ENCODE measurements at places on chromosomes 7 and 10.

GRCh38 chr10:112819231-112819630 is 130.8 kb upstream of the TCF7L2 start:
- H3K27ac ChIP-seq: no peak overlapping the region
- peaks cover 17% of the 10 kb centered on the region for H3K4me1 ChIP-seq
- DNase-seq: no peak

DNA sequence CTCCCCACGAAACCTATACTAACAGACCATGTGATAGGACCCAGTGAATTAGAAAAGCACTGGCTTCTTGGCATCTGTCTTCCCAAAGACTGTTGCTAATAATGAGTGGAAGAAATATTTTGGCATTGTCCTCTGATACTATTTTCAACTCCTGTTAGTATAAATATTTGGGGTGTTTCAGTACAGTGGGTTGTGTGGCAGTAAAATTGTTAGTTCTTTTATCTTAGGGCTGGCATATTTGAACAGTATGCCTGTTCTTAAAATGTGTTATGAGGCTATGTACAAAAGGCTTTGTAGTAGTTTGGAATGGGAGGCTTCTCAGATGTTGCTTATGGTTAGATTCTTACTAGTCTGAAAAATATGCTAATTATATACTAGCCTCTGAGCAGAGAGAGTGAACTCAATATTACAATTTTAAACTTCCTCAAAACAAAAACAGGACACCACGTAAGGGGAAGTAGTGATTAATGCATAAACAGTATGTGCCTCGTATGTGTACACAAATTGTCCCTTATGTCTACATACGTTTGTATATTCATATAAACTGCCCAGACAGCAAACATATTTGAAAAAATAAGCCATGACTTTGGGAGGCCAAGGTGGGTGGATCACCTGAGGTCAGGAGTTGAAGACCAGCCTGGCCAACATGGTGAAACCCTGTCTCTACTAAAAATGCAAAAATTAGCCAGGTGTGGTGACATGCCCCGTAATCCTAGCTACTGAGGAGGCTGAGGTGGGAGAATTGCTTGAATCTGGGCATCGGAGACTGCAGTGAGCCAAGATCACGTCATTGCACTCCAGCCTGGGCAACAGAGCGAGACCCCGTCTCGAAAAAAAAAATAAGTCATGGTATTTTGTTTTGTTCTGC is 115.4 kb downstream of the ARID5B start:
- H3K27me3 ChIP-seq: no peaks in the 10 kb centered on the region
- peaks cover 28% of the 10 kb centered on the region for H3K4me1 ChIP-seq
- H3K4me3 ChIP-seq: no peak overlapping the region

DNA sequence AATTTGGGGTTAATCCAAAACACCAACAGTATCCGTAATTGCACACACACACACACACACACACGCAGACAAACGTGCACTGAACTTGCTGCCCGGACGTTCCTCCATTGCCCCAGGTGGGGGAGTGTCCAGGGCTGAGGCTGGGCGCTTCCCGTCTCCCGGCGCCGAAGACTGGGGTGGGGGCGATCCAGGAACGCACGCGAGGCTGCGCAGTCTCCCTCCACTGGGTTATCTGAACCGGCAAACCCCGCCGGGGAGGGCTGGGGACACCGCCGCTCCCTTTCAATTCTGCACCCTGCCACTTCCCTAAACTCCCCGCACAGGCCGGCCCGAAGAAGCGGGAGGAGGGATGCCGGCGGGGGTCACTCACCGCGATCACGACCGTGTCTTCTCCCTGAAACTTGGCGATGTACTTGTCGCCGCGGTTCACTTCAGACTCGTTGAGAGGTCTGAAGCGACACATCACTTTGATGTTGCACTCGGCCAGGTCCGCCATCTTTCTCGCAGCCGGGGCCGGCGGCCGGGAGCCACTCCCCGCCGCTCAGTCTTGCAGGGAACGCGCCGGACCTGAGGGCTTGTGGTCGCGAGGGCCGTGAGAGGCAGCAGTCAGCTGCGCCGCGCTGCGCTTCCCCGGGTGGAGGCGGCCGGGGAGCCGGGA is 618 bp downstream of the KIF5B start:
- DNase-seq: peak; percentile 55
- peak overlapping the region; percentile 90 for H3K27ac ChIP-seq
- H3K36me3 ChIP-seq: peaks cover 41% of the 10 kb centered on the region
- peaks cover 39% of the 10 kb centered on the region for H3K4me1 ChIP-seq
- H3K4me3 ChIP-seq: peak overlapping the region; percentile 88

GRCh38 chr10:79046326-79046725 is 22.4 kb upstream of the ZMIZ1 start:
- H3K27ac ChIP-seq: no peak overlapping the region
- no peaks in the 10 kb centered on the region for H3K36me3 ChIP-seq
- DNase-seq: no peak
- no peak overlapping the region for H3K4me3 ChIP-seq
- H3K27me3 ChIP-seq: peaks cover 19% of the 10 kb centered on the region
- peaks cover 44% of the 10 kb centered on the region for H3K4me1 ChIP-seq

DNA sequence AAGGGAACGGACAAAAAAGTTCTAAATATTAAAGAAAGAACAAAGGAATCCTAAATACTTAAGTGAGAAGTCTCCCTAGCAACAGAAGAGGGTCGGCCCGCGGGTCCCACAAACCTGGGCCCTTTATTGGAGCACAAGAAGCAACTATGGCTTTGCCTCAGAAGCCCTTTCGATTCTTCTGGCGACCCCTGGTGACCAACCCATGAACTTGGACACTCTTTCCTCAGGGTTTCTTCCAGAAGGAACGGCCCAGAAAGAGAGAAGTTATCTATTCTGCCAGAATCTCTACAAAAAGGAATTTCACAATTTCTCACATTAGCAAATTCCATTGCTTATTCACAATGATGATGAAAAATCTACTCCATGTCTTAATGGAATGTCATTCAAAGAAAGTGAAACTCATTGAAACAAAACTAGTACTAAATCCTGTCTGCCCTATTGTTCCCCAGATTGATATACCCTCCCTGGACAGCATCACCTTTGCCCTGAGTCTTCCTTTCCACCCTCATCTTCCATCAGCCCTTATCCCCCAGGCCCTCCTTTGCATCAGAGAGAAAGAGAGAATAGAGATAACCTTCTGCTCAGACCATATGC is 43.7 kb downstream of the CPVL start:
- H3K4me1 ChIP-seq: no peaks in the 10 kb centered on the region
- H3K4me3 ChIP-seq: no peak overlapping the region
- H3K36me3 ChIP-seq: no peaks in the 10 kb centered on the region
- no peak for DNase-seq

DNA sequence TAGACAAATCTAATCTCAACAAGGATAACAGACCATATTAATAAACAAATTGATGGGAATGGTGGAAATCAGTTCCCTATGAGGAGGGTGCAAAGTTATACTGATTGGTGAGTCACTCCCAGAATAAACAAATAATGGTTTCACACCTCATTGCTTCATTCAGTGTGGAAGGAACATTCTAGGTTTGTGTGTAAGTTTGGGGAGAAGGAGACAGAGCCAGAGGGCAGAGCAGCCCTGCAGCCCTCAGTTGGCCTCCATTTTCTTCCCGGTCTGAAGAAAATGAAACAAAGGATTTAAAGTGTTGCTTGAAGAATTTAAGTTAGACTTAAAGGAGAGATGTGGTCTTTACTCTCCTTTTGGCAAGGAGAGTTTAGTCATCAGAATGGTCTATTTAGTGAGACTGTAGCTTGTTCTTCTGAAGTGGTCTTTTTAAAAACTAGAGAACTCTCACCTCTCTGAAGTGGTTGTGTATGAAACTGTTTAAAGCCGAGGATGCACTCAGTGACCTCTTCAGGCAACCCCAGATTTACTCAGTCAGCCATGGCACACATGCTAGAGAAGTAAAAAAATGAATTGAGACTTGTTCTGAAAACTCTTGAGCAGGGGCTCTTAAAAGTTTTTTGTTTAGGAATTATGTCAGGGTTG is 27.2 kb downstream of the IKZF1 start:
- peaks cover 61% of the 10 kb centered on the region for H3K36me3 ChIP-seq
- H3K27ac ChIP-seq: peak overlapping the region; percentile 83
- peaks cover 59% of the 10 kb centered on the region for H3K4me1 ChIP-seq
- no peak for DNase-seq
- H3K4me3 ChIP-seq: no peak overlapping the region

- H3K36me3 ChIP-seq: no peaks in the 10 kb centered on the region
- peak overlapping the region; percentile 71 for H3K4me3 ChIP-seq
- no peak overlapping the region for H3K27ac ChIP-seq
- peaks cover 68% of the 10 kb centered on the region for H3K27me3 ChIP-seq
Measured at GRCh38 chr7:130490888-130491804, 739 bp upstream of the MEST start.

- no peaks in the 10 kb centered on the region for H3K36me3 ChIP-seq
- no peaks in the 10 kb centered on the region for H3K27me3 ChIP-seq
- no peak overlapping the region for H3K4me3 ChIP-seq
- DNase-seq: no peak
Measured at GRCh38 chr10:60042262-60042661, 135.9 kb upstream of the CCDC6 start.

GRCh38 chr7:5678295-5679047 is 103.0 kb downstream of the RNF216 start:
- H3K4me1 ChIP-seq: peaks cover 27% of the 10 kb centered on the region
- DNase-seq: no peak
- peaks cover 7% of the 10 kb centered on the region for H3K36me3 ChIP-seq
- H3K27ac ChIP-seq: no peak overlapping the region

DNA sequence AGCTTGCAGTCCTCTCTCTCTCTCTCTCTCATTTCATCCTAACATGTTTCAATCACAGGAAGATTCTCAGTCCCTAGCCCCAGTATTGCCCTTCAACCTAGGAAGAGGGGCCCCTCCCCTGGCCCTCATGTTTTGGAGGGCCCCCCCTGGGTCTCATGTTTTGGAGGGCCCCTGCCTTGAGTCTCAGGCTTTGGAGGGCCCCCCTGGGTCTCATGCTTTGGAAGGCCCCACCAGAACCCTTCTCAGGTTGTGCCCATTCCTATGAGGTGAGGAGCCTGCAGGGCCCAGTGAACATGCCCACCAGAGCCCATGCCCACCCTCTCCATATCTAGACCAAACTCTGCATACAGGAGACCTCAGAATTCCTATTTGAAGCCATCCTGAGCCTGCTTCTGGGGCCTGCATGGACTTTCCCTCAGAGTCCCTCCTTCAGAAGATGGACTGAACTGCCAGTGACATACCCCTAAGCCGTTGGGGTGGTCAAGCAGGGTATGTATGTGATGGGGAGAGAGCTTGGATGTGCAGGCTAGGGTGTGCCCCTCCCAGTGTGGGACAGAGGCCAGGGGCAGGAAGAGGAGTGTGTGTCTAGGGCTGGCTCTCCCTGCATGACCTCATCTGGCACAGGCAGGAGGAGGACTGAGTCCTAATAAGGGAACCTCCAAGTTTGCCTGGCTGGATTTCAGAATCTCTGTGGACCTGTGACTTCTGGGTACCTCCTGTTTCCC is 8.1 kb upstream of the VDAC2 start:
- H3K36me3 ChIP-seq: no peaks in the 10 kb centered on the region
- no peak for DNase-seq
- no peaks in the 10 kb centered on the region for H3K27me3 ChIP-seq
- no peak overlapping the region for H3K4me3 ChIP-seq
- H3K4me1 ChIP-seq: peaks cover 5% of the 10 kb centered on the region

Data from activated T-helper 2 cell treated with anti-CD3 and anti-CD28 coated beads, Interferon-gamma antibody, Interleukin-2, Interleukin-4, amounts not matched to agents 10 μg/mL and 5 μg/mL and 100 μg/mL, durations not matched to agents 14 hours and 24 hours and 36 hours (primary cell).